ENCODE measurements at places on chromosomes 1 and 21. TPM values are rescaled to one million over a fixed set of nuclear protein-coding genes. Genes with fewer than 3 reads are reported as not detected.

The ASAP3 gene
- 70.3 TPM for total RNA-seq

The PLEKHG5 gene
- 32.0 TPM for total RNA-seq

The MFAP2 gene
- total RNA-seq: 141 TPM

The GJB3 gene
- total RNA-seq: 0.48 TPM

The ERG gene
- total RNA-seq: 4.5 TPM

The TGFB2 gene
- 1.5 TPM for total RNA-seq

The GLIS1 gene
- 0.18 TPM for total RNA-seq

The ROR1 gene
- total RNA-seq: 54.6 TPM

The NEK2 gene
- total RNA-seq: 23.5 TPM

The DFFB gene
- 8.7 TPM for total RNA-seq

The GJB5 gene
- 0.55 TPM for total RNA-seq

The SPRR1B gene
- not detected for total RNA-seq

The SAMD11 gene
- 2.3 TPM for total RNA-seq

The CELA3A gene
- total RNA-seq: 9.6 TPM

The SPRR2G gene
- total RNA-seq: not detected

The RNF186 gene
- total RNA-seq: not detected

The MARCKSL1 gene
- total RNA-seq: 442 TPM

The LINGO4 gene
- total RNA-seq: not detected
